ENCODE measurements at places on chromosomes 3 and 15.

GRCh38 chr3:32632533-32633265 lies 52.3 kb upstream of the CNOT10 start:
- DNase-seq: no peak

- no peak for DNase-seq
Measured at GRCh38 chr3:129777806-129778205, 115.7 kb downstream of the TMCC1 start.

DNA sequence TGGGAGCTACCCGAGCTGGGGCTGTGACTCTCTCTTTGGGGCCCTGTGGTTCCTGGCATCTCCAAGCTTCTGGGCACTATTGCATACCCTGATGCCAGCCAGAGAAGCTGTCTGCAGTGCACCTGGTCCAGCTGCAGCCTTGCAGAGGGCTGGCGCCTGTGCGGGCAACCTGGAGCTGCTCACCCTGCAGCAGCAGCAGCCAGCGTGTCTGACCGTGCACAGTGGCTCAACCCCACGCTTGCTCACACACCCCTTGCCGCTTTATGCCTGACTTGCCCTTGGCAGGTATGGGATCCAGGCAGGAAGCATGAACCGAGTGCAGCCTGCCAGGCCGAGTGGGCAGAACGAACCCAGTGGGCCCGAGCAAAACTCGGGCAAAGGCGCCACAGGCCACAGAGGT lies 69.9 kb downstream of the GLB1 start:
- DNase-seq: no peak

GRCh38 chr3:47791193-47791855 lies 9.6 kb upstream of the SMARCC1 start:
- DNase-seq: no peak

GRCh38 chr3:27310688-27311087 lies 58.5 kb downstream of the NEK10 start:
- DNase-seq: no peak

DNA sequence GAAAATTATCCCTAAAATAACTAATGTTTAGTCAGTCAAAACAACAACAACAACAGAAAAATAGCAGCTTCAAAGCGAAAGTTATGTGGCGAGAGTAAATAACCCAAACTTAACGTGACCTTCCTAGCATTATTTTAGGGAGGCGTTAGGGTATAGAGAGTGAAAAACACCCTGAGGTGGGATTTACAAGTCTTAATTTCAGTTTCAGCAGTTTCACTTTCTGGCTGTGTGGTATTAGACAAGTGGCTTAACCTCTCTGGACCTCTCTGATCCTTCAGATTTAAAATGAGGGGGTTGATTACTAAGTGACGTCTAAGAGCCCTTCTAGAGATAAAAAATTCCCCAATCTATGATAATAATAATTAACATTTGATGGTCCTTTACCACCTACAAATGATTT lies 291.2 kb downstream of the ZBTB20 start:
- no peak for DNase-seq

DNA sequence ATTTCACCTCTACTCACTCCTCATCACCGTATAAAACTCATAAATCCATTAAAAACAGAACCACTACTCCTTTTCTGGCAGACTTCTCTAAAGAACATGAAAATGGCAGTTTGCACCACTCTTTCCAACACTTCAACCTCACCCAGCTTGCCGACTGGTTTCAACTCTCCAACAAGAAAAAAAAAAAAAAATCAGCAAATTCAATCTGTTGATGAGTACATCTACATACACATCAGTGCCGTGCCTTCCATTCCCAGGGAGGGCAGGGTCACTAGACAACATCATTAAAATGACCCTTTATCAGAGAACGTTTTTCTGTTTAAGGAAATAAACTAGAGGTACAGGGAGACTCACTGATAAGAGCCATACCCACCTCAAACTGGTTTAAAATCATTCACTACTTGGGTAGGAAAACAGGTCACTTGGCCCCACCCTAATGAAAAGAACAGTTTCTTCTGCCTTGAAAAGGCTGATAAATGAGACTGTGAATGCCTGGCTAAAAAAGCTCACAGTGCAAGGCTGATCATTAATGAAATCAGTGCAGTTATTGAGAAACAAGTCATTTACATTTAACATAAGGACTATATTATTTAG lies 6.0 kb downstream of the ANXA2 start:
- no peak for DNase-seq

All from AG04449 (cell line).